ENCODE measurements at places on chromosomes 6 and 20.
A peak's percentile ranks its signal among the peaks of the same experiment; 100 is the strongest.

- peak; percentile 32 for DNase-seq
Measured at GRCh38 chr20:51059862-51060261, 37.0 kb upstream of the KCNG1 start.

- peak; percentile 92 for DNase-seq
Measured at GRCh38 chr6:26017632-26017966, 55.0 kb downstream of the TRIM38 start.

DNA sequence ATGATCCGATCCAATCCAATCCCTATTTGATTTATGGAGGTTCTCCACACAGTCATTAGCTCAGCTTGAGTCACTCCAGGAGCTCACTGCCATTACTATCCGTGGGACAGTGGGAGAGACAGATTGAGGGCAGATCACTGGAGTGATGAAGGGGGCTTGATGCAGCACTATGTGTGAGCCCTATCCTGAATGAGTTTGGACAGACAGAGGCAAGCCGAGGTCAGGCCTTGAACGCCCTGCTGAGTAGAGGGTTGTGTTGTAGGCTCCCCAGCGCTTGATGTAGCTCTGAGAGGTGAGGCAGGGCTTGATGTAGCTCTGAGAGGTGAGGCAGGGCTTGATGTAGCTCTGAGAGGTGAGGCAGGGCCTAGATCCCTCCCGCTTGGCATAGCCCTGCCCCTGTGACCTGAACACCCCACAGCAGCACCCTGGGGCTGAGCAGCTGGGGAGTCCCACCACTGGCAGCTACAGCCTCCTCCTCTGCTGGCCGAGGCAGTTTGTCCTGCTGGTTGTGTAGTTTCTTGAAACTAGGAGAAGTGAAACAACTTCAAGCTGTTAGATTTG, 58.7 kb downstream of the ZFAND3 start:
- no peak for DNase-seq

- DNase-seq = no peak
Measured at GRCh38 chr6:40315060-40315459, 272.1 kb downstream of the LRFN2 start.

- no peak for DNase-seq
Measured at GRCh38 chr6:2733324-2733723, 17.4 kb downstream of the MYLK4 start.

Data from renal cortical epithelial cell (primary cell).